ENCODE measurements at places on chromosomes 2 and 18.

DNA sequence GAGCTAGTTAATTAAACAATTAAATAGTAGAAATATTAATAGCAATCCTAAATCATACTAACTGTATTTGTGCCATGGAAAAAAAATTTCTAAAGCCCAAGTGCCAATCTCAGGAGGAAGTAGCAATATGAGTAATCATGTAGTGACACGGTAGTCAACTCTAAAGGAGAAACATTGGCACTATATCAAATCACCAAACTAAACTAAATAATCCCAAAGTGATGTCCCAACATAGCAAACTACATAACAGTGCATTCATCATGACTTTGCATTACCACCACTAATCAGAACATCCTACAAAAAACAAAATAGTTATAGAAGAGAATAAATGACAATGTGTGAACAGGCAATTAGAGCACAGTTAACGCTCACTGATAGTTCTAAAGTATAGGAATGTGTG, 195.1 kb downstream of the EXOC6B start:
- no peak for DNase-seq

GRCh38 chr2:102355526-102356380, at the start of gene IL18R1:
Gene IL18R1, plus strand, starts transcription at chr2:102355796. Its CDS starts 6,865 bp downstream, at chr2:102362661.
- DNase-seq: peak; percentile 79

GRCh38 chr2:146764301-146764700, 1080.5 kb upstream of the ACVR2A start:
- DNase-seq: no peak

- DNase-seq: no peak
Observed at GRCh38 chr2:196168181-196168580, 3.2 kb downstream of the STK17B start.

Measured in right lung (tissue), 10 donors.